Stimulated activated naive B cell treated with anti-CD40 and anti-IgM and Interleukin-4, amounts not matched to agents 10 μg/mL and 1 μg/mL and 100 μg/mL, for 72 hours (primary cell): ENCODE measurements at places on chromosomes 7 and 10.

GRCh38 chr10:74612195-74612594 is 214.2 kb upstream of the KAT6B start:
- DNase-seq = no peak

GRCh38 chr10:110765513-110766319 is 106.0 kb upstream of the PDCD4 start:
- DNase-seq = no peak

GRCh38 chr10:25257646-25258045 is 82.8 kb downstream of the GPR158 start:
- no peak for DNase-seq

DNA sequence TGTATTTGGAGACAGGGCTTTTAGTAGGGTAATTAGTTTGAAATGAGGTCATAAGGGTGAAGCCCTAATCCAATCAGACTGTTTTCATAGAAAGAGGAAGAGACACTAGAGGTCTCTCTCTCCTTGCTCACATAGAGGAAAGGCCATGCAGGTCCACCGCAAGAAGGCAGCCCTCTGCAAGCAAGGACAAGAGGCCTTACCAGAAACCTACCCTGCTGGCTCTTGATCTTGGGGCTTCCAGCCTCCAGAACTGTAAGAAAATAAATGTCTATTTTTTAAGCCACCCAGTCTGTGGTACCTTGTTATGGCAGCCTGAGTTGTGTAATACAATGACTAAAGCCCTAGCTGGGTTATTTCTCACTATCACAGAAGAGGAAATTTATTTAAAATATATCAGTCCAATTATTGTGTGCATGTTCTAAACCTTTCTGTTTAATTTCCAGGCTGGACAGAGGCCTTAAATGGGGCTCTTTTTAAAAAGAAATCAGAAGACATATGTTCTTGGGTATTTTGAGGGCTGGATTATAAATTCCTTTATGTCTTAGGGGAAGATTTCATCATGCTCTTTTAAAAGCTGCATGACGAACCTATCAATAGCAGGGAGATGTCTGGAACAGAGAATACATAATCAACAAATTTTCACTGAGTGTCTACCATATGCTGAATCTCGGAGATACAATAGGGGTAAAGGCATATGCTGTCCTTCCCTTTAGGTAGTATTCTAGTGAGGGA is 12.9 kb upstream of the TMEM26 start:
- DNase-seq = no peak

GRCh38 chr7:55303220-55303619 is 61.9 kb upstream of the LANCL2 start:
- DNase-seq = no peak
